Mucosa of gallbladder (tissue), 1 donor: ENCODE measurements at places on chromosomes 12 and 14.

DNA sequence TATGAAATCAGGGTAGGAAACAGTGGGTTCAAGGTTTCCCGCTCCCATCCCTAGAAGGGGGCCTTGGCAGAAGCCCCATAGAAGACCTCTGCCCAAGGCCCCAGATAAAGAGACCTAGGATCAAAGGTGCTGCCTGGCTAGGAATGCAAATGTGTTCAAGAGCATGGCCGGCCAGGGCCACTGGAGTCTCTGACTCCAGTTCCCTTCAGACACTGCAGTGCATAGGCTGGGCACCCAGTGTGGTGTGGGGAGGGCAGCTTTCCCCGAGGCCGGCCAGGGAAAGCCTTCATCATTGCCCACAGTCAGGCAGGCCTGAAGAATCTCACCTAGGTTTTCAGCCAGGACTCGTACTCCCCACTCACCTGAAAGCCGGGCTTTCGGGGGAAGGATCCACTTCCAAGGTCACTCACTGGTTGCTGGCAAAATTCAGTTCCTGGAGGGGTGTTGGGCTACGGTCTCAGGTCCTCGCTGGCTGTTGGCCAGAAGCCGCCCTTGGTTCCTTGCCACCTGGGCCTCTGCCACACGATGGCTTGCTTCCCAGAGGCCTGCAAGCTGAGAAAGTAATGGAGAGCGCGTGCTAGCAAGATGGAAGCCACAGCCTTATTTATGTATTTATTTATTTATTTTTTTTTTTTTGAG lies 9.7 kb upstream of the PEBP1 start:
- peak; percentile 88 for DNase-seq

DNA sequence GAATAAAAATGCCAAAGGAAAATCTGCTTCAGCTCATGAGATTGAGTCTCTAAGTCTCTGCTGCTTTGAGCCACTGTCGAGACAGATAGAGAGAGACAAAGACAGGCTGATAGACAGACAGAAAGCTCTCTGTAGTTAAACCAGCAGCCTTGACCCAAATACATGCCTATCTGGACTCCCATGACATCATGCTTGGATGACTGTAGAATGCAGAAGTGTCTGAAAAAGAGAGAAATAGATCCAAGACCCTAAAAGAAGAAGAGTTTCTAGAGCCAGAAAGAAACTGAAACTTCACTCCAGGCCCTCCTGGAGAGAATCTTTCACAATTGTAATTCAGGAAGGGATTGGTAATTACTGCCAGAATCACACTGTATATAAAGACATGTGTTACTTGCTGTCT lies 122.6 kb upstream of the PLXNC1 start:
- no peak for DNase-seq

- DNase-seq, result no peak
Measured at GRCh38 chr14:63454863-63455622, 88.1 kb downstream of the PPP2R5E start.

- no peak for DNase-seq
Measured at GRCh38 chr14:46432516-46432915, 219.1 kb downstream of the RPL10L start.

GRCh38 chr12:56115329-56115728 lies 1.1 kb upstream of the RPL41 start:
- no peak for DNase-seq

GRCh38 chr14:104222396-104223036 lies 84.1 kb downstream of the KIF26A start:
- no peak for DNase-seq

- DNase-seq, result no peak
Measured at GRCh38 chr12:41224066-41224465, 35.9 kb downstream of the PDZRN4 start.

- DNase-seq, result no peak
Measured at GRCh38 chr14:80698974-80699373, 242.6 kb downstream of the CEP128 start.

DNA sequence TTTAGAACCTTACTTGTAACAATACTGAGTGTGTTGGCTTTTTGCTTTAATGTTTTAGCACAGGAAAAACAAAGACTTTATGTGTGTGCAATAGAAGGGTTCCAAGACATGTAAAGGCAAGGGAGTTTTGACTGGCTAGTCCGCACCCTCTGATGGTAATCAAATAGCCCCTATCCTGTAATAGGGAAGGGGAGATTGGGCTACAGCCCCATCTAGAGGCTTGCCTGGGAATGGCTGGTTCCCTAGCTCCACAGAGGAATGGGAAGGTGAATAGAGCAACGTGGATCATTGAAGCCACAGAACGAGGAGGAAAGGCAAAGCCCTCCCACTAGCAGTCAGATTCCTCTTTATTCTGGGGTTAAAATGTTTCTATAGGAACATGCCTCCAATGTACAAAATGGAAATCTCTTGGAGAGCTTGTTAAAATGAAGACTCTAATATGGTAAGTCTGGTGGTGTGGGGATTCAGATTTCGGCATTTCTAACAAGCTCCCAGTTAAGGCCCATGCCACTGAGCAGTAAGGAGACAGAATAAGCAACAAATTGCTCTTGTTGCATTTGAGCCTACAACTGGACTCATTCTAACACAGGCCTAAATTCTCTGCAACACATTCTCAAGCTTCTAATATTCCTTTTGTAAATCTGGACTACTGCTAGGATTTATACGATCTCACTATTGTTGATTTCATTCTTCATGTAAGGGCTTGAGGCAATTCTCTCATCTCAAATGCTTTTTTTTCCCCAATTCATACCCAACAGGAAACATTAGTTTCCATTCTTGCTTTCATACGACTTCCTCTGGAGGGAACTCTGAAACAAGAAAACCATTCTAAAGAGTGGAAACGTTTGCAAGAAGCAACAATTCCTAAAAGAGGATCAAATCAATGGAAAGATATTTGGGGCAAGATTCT lies 57.1 kb downstream of the NIN start:
- no peak for DNase-seq

- DNase-seq, result no peak
Measured at GRCh38 chr12:121239351-121240061, 29.6 kb downstream of the P2RX4 start.

GRCh38 chr12:25573346-25573745 lies 20.3 kb upstream of the LMNTD1 start:
- no peak for DNase-seq

- no peak for DNase-seq
Measured at GRCh38 chr12:39505023-39505422, 62.1 kb upstream of the KIF21A start.

- no peak for DNase-seq
Measured at GRCh38 chr12:116104167-116104767, 173.2 kb downstream of the MED13L start.

- DNase-seq, result no peak
Measured at GRCh38 chr12:95543305-95543704, 8.0 kb downstream of the USP44 start.

DNA sequence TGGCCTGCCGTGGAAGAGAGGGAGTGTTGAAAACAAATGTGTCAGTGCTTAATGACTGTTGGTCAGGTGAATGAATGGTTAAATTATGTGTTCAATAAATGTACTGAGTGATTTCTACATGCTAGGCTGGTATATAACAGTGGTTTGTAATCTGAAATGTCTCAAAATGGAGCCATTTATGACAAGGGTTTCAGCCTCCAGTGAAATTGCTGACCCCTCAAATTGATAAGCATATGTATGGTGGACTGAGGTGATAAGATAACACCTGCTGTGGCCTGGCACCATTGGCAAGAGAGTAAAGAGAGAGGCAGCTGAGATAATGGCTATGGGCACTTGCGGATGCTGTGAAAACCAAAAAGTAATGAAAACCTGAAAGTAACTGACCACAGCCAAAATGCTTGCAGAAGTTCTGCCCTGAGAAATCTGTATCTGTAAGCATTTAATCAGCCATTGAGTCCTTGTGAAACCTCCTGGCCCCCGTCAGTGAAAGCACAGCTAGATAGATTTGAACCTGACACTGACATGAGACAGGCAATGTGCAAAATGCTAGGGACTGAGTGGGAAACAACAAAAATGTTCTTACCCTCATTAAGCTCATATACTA lies 1.4 kb upstream of the BCAT1 start:
- DNase-seq, result no peak

- DNase-seq, result no peak
Measured at GRCh38 chr14:29064305-29064900, 297.8 kb downstream of the FOXG1 start.

DNA sequence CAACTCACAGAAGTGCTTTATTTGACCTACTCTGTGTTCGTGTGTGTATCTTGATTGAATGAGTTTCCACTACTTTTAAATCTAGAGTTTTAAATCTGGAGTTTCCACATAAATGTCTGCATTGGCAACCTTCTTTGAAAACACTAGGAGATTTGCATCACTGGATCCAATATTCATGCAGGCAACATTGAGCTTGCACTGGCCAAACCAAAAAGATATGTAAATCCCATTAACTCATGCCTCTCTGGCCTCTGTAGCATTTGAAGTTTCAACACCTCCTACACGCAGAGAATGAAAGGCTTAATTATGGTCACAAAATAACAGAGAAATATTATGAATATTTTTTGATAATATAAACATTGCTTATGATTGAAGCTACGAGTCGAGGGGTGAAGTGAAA lies 178.6 kb downstream of the DUSP6 start:
- DNase-seq, result no peak

GRCh38 chr12:24742378-24742777 lies 206.5 kb downstream of the BCAT1 start:
- DNase-seq, result peak; percentile 24

GRCh38 chr12:75786070-75786469 lies 245.5 kb downstream of the PHLDA1 start:
- no peak for DNase-seq

GRCh38 chr12:111685322-111685810 lies 390 bp downstream of the BRAP start:
- DNase-seq, result peak; percentile 11

DNA sequence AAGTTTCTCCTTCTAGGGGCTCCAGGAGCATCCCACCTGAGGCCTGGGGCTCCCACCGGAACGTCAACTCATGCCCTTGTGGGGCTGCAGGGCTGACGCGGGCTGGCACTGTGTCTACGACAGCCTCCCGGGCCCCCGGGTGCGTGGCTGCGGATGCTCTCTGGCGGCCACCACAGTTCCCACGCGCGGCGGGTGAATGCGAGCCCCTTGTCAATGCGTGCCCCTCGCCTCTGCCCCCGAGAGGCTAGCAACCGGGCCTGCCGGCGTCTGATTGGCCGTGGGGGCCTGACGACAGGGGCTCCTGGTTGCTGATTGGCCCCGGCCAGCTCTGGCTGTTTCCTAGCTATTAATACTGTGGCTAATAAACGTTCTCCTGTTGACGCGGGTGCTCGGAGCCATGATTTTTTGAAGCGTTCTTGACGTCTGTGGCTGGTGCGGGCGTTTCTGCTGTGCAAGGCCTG lies 1.8 kb upstream of the MEG3 start:
- peak; percentile 31 for DNase-seq

DNA sequence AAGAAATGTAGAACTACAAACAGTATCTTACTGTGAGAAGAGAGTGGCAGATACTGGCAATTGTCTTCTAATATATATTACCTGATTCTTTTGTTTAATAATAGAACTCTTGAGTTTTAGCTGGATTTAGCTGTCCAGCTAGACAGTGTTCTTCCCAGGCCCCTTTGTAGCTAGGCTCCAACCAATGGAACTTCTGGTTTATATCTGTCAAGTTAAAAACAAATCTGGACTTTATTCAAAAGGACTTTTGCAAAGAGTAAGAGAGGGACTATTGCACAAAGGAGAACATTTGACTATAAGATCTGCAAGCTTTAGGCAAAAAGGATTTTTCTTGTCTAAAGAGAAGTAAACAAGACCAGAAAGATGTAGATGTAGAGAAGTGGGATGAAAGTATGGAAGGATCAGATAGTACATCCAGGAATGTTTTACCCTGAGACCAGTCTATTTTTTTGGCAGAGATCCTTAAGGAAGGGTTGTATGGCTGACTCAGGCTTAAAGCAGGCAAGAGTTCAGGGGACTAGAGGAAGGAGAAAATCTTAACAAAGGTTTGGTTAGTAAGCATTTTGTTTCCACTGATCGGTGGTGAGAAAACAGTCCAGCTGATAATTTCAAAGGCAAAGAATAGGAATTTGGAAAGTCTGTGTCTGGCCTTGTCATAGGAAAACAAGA lies 111.1 kb upstream of the PLEKHA5 start:
- DNase-seq, result no peak

DNA sequence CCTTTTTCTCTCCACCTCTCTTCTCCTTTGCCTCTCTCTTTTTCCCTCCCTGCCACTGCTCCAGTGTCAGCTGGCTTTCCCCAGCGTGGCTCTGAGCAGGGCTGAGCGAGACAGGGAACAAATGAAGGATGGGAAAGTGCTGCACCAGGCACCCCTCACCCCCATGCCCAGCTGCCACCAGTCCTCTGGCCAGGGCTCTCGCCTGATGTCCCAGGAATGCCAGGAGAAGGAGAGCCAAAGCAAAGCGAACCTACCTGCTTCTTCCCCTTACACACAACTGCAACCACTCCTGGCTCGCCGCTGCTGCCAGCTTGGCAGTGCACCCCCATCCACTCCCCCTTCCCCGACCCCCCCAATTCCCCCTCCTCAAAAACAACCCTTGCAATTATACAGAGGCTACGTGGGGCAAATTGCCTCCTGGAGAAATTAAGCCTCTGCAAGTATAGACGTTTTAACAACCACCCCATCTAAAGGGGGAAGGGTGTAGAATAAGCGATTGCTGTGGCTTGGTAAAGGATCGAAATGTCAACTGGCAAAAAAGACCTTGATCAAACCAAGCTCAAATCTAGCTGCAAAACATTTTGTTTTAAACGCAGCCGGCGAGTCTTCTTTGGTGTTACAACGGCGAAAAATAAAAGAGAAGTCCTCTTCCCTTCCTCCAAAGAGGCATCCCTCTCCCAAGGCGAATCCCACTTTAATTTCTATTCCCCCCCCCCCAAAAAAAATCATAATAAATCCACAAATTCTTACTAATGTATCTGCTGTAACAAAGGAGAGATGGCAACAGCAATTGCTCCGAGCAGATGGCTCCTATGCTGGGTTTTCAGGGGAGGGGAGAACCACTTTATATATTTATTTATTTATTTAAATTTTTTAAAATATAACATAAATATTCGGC lies 2.9 kb downstream of the BCL11B start:
- no peak for DNase-seq

DNA sequence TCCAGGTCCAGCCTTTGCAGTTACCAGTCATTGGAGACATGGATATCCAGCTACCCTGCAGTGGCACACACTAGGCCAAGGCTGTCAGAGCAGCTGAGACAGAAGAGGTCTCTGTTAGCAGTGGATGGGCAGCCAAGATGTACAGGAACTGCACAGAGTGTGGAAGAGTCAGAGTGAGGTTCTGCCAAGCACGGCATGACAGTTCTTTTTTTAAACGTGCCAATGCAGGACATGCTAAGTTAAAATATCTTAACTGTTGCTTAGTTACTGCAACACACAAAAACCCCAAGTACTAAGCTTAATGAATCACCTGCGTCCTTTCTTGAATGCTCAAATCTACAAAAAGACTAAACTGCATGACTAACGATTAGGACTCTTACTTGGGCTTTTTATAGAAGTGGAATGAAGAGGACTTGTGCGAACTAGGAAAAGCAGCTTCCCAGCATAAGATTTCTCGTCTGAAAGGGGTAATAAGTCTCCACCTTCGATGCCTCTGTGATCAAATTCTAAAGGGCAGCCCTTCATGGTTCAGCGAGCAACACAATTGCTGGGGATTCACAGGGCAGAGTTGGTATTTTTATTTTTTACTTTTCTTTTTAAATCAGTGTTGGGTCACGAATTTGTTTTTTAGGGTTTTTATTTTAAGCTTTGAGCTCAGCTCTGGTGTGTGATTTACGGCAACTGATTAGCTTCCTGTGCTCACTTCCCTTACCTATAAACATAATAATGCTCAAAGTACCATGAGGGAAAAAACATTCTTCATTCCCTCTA lies 20.6 kb downstream of the MAPK1IP1L start:
- DNase-seq, result no peak
